ENCODE measurements at places on chromosomes 5 and 9. TPM values are rescaled to one million over a fixed set of nuclear protein-coding genes. Genes with fewer than 3 reads are reported as not detected.

Gene FYB1
- under 0.01 TPM for total RNA-seq

Gene ADAMTSL1
- 1.0 TPM for total RNA-seq

Gene PCAT7
- not detected for total RNA-seq

Gene RELL2
- total RNA-seq: 3.7 TPM

Gene IFNE
- total RNA-seq: 0.52 TPM

Gene FIBCD1
- total RNA-seq: 4.7 TPM

Gene CCL28
- total RNA-seq: 0.65 TPM

Gene ORM2
- total RNA-seq: not detected

Gene HINT2
- total RNA-seq: 26.4 TPM

Gene MSX2
- total RNA-seq: 3.7 TPM

Gene FRMD3
- 0.13 TPM for total RNA-seq

Gene CBY3
- total RNA-seq: not detected

Gene TEK
- 3.0 TPM for total RNA-seq

Gene TSSK1B
- 0.26 TPM for total RNA-seq

Gene SREK1IP1
- 11.3 TPM for total RNA-seq
